ENCODE measurements at places on chromosomes 13 and 19. TPM values are rescaled to one million over a fixed set of nuclear protein-coding genes. Genes with fewer than 3 reads are reported as not detected.

Gene PRODH2
- not detected for total RNA-seq

DNA sequence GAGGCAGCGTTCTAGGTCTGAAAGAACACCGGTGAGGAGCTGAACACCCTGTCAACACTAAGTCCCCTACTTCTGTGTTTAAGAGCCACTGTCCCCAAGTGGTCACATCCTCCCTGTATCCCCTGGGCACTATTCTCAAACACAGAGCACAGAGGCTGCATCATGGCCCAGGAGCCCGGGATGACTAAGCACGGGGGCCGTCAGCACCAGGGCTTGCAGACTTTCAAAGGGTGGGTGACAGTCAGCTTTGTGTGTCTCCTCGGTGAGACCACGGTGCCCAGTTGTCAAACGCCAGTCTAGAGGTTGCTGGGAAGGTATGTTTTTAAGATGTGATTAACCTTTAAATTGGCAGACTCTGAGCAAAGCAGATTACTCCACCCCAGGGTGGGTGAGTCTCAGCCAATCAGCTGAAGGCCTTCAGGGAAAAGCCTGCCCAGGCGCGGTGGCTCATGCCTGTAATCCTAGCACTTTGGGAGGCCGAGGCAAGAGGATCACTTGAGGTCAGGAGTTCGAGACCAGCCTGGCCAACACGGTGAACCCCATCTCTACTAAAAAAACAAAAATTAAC lies 8.0 kb downstream of the MAP2K2 start:
- no peak for DNase-seq

GRCh38 chr13:101535192-101535746 lies 82.8 kb downstream of the ITGBL1 start:
- DNase-seq, result no peak

Gene CDX2
- total RNA-seq, result not detected

DNA sequence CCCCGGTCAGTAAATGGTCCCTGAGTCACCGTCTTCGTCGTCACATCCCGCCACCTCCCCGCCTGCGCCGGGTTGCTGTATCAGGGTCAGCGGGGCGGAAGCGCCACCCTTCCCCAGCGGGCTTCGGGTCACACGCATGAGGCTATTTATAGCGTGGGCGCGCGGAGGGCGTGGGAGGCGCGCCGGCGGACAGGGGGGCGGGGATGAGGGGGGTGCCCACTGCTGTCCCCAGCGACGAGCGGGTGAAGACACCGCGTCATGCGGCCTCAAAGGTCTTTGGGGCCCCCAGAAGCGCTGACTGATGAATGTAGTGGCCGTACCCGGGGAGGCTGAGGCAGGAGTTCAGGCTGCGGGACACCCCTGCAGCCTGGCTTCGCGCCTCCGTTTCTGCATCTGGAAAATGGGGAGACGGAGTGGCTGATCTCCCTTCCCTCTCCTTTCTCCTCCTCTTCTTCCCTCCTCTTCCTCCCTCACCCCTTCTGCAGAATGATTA lies 7.9 kb downstream of the UNC13A start:
- peak; percentile 26 for DNase-seq

Gene ZNF100
- 19.2 TPM for total RNA-seq

DNA sequence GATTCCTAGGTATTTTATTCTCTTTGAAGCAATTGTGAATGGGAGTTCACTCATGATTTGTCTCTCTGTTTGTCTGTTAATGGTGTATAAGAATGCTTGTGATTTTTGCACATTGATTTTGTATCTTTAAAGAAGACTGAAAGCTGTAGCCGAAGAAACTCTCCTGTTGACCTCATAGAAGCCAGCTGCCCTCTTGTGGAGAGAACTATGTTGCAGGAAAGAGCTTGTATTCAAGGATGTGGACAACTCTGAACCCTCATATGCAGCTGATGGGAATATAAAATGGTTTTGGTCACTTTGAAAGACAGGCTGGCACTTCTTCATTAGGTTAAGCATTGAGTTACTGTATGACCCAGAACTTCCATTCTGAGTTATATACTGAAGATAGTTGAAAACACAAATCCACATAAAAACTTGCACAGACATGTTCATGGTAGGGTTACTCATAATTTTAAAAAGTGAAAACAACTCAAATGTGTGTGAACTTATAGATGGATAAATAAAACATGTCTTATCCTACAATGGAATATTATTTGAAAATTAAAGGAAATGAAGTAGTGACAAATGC lies 65.8 kb upstream of the SLITRK6 start:
- DNase-seq, result peak; percentile 49

Gene ZNF296
- total RNA-seq, result 3.0 TPM

DNA sequence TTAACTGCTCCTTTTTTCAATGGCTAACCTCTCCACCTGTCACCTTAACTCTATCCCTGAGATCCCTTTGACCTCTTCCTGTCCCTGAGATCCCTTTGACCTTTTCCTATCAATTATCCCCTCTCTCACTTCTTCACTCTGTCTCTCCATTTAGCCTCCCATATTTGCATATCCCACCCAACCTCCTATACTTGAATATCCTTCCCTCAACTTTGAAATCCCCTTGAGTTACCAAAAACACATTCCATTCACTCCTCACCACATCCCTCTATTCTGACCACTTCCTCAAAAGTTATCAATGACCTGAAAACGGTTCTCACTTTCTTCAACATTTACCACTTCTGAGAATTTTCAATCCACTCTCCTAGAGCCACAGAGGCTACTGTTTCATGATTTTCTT lies 3.0 kb downstream of the MYCBP2 start:
- no peak for DNase-seq

- no peak for DNase-seq
Observed at GRCh38 chr19:33047422-33047821, 17.3 kb downstream of the RHPN2 start.

- no peak for DNase-seq
Observed at GRCh38 chr13:70424428-70424827, 316.2 kb upstream of the KLHL1 start.

Gene TMIGD2
- not detected for total RNA-seq

GRCh38 chr19:50203281-50204080 lies at the start of gene MYH14:
Gene MYH14 (plus strand): TSS chr19:50203622. CDS start chr19:50210366, 6,744 bp downstream.
- peak; percentile 84 for DNase-seq

DNA sequence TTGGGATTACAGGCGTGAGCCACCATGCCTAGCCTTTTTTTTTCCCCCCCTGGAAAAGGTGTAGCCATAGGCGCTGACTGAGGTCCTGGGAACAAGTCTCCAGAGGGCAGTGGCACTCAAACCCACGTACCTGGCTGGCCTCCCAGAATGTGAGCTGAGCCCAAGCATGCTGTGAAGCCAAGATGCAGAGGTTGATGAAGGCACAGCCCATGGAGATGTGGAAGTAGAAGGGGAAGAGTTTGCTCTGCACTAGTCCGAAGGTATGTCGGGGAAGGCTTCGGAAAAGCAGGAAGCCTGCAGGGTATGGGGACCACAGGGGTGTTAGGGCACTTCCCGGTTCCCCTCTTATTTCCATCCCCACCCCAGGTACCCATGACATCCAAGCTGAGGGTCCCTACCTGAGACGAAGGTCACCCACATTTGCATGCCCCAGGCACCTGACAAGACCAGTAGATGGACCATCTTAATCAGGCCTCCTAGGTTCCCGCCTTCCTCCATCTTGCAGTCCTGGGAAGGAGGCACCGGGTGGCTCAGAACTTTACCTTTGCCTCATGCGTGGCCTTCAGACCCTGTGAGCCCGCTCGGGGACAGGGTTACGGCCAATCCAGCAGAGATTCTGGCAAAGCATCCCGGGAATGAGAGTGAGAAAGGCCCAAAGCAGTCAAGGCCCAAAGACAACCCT lies 805 bp downstream of the TMEM205 start:
- DNase-seq, result no peak

- no peak for DNase-seq
Observed at GRCh38 chr19:41699968-41700323, 8.5 kb upstream of the CEACAM5 start.

Gene CTXN1
- total RNA-seq, result 71.7 TPM

Gene C13orf42
- not detected for total RNA-seq

DNA sequence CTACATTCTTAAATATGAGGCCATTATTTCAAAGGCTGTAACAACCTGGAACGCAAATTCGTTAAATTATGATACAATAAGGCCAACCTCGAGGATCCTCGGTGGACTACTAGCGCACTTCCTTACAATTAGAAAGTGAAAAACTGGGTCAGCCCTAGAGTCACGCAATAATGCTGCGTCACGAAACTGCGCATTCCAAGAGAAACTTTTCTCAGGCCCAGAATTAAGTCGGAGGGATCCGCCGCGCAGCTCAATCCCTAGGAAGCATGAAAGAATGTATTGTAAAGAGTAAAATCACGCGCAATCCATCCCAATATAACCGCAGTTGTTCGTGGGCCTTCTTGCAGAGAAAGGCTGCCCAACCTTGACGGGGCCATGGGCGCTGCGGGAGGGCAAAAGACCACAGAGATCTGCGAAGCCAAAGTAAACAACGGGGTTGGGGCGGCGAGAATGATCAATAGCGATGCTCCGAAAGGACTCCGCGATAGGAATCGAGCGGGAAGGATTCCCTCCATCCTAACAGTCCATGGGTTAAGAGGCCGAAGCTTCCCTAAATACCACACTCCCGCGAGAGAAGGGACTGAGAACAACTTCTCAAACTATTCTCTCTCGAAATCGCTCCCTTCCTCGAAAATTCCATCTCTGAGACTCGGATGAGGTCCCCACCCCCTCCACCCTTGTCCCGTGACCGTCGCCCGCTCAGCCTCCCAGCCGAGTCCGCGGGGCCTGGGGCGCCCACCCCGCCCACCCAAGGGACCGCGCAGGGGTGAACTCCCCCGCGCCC lies 564 bp downstream of the SPART start:
- peak; percentile 88 for DNase-seq

GRCh38 chr19:31504221-31504620 lies 155.0 kb upstream of the TSHZ3 start:
- DNase-seq, result no peak

DNA sequence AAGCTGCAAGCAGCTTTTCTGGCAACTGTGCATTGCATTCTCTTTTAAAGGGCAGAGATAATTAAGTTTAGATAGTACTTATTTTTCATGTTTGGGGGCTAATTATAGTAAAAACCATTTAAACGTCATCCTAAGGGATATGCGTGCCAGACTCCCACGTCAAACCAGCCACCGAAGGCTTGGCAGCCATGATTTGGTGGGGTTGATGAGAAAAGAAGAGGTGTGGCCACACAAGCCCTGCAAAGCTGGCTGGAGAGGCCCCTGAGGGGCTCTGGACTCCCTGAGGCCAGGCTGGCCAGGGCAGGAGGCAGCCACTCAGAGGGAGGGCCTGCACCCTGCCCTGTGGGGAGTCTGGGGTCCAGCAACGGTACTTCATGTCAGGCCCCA lies 17.5 kb downstream of the PEPD start:
- DNase-seq, result no peak

DNA sequence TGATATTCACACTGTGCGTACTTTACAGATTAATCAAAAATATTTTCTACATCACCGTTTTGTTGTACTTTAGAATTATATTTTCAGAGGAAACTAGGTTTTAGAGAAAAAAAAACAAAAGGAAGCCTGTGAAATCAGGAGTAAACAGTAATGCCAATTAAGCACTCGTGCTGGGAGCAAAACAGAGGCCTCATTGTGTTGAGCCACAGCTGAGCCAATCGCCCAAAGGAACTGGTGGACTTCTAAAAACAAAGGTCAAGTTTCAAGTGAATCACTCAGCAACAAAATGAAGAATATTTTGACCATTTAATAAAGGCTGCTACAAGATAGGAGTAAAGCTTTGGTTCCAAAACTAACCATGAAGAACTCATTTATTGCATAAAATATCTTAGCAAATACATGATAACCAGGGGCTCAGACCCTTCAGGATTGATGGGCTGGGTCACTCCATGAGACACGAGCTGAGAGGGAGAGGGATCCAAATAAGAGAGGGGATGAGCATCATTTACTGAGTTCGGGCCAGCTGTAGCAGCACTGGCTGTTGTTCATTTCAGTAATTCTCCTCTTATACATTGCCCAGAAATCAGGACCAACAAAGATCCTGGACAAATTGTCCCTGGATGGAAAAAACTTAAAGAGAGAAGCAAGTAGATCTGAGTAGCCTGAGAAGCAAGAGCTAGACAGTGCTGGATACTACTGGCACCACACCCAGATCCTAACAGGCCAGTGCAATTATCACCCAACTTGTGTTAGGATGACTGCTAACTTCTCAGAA lies 8.3 kb upstream of the NALCN start:
- no peak for DNase-seq

- peak; percentile 96 for DNase-seq
Observed at GRCh38 chr19:48872884-48873475, 759 bp downstream of the PPP1R15A start.

DNA sequence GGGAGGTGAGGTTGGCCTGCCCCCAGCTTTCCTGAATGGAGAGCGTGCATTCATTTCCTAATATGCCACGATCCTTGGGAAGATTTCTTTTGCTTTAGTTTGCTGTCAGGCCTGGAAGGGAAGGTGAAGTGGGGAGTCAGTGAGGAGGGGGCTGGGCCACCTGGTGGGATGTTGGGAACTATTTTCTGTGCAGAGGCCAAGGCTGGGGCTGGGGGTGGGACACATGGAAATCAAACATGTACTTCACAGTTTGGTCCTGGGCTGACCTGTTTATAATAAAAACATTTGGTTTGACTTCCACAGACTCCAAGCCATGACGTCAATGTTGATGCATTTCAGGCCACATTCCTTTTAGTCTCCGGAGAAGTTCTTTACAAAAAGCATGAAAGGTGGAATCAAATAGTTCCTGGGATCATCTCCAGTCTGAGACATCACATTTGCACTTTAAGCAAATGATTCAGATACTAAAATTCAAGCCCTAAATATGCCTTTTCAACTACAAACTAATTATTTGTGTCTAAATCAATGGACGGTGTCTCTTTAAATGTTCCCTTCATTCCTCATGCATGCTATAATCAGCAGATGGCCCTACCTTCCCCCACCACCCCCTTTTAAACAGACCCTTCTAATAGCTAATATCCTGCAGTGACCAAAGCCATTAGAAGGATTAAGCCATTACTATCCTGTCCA lies 41.5 kb upstream of the MEDAG start:
- DNase-seq, result no peak

- no peak for DNase-seq
Observed at GRCh38 chr13:85543144-85543543, 256.1 kb downstream of the SLITRK6 start.

DNA sequence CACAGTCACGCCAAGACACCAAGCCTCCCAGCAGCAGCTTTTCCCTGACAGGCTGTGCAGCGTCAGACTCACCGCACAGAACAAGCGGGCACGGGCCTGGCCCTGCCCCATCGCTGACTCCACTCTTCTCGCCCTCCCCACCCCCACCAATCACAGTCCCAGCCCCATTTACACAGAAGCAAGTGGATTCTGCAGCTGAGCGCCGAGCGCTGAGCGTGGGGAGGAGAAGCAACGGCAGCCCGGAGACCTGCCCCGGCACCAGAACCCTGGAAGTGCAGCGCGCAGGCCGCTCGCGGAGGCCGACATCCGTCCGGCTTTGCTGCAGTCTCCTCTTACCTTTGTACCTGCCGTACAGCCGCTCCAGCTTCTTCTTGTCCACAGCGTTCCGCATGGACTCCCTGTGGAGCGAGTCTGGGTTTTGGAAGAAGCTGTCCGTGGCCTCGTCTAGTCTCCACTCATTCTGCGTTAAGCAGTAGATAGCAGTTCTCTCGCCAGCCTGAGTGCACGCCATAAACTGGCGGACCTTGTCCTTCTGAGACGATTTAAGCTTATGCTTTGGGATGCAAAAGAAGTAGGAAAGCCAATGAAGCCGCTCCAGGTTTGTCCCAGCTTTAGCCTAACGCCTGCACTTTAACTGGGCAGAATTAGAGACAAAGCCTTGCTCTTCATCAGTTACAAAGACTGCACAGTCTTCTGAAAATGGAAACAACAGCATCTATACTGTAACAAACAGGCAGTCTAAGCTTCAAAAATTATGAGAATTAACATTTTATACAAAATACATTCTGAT lies 6.8 kb downstream of the DCUN1D2 start:
- no peak for DNase-seq

- peak; percentile 90 for DNase-seq
Observed at GRCh38 chr19:50909240-50910070, 1.7 kb downstream of the KLK4 start.

Gene FFAR3
- 0.15 TPM for total RNA-seq

All from A673 (cell line).